ENCODE measurements at places on chromosomes 12 and 14.
A peak's percentile ranks its signal among the peaks of the same experiment; 100 is the strongest.

GRCh38 chr14:100486025-100486828, 101.0 kb downstream of the BEGAIN start:
- peak; percentile 91 for DNase-seq

DNA sequence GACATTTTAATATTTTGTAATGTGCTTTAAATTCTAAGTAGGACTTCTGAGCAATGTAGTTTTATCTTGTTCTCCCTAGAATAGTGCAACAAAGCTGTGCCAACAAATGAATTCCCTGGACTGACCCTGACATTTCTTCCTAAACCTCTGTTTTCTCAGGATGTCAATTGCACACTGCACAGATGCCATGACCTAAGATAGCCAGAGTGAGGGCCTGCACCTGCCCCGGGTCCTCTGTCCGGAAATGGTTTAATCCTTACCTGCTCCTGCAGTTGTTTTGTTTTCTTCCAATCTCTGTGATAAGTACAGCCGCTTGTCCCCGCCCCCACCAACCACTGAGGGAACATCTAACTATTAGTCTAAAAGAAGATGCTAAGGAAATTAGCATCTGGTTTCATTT, 831.5 kb downstream of the GALC start:
- no peak for DNase-seq

DNA sequence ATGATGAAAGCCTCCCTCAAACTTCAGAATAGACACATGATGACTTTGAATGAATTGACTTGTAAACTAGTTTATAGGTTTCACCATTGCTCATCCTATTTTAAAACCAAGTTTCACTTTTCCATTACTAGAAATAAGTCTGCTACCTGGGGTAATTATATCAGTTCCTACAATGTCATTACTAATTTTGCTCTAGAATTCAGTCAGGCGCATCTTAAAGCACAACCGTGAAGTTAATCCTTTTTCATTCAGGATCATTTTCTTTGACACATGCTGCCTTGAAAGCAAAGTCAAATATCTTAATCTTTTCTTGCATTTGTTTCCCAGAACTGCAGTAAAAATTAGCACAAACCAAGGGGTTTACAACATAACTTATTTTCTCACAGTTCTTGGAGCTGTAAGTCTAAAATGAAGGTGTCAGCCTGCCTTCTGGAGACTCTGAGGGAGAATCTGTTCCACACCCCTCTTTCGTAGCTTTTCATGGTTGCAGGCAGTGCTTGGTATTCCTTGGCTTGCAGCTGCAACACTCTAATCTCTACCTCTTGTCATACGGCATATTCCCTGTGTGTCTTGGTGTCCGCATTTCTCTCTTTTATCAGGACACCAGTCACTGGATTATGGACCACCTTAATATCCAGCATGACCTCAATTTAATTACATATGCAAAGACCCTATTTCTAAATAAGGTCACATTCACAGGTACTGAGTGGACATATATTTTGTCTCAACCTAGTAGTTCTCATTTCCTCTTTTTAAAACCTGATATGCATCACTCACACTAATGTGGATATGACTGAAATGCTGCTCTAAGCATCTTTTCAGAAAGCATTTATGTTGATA, 114.3 kb upstream of the PDZRN4 start:
- no peak for DNase-seq

DNA sequence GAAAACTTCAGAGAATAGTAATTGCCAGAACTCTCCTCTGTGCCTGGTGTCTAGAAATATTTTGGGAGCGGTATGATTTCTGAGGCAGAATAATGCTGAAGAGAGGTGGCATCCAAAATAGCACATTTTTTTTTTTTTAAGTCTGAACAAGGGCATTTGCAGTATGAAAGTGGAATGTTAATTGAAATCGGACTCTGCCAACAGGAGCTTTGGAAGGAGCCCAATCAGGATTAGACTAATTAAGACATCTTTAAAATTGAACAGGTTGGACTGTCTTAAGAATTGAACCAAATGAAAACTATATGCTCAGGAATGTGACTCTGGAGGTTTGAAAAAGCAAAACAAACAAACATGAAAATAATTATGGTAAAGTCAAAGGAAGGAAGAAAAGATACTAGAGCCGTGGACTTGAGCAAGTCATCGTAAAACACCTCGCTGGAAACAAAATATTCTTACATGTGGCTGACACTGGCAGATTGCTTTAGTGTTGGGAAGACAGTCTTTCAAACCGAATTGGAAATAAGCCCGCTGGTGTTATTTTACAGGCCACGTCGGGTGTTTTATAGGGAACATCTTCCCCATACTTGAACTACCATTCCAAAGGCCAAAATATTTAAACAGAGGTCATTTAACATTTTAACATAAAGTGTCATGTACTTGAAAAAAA, 436.3 kb downstream of the VRK1 start:
- no peak for DNase-seq

DNA sequence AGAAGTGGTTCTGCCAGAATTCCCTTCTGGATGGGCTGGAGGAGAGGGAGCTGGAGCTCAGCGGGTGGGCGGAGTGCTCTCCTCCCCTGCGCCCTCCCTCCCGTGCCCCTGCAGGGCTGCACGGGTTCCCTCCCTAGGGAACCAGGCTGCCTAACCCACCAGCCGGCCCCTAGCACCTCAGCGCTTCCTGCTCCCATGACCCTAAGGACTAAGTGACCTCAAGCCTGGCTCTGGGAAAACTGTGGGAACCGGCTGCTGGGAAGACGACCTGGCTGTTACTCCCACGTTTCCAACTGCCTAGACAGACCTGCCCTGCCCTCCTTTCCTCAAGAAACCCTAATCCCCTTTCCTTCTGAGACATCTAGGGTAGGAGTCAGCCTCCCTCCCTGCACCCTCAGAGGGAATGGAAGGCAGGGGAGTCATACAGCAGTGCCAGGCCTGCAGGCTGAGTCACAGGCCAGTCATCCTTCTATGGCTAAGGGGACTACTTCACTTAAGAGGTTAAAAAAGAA, 31.5 kb downstream of the SLC6A12 start:
- DNase-seq = no peak

DNA sequence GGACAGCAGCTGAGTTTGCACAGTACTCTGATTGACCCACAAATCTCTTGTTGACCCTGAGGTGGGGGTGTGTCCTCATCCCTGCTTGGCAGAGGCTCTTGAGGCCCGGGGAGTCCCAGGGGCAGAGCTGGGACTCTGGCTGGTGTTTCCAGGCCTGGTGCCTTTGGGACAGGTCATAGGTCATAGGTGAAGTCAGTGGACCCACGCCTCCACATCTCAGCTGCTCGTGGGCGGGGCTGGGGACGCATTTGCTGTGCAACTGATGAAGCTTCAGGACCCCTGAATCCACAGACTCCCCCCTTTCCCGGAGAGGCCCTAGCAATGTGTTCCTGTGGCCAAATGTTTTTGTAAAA, 408 bp upstream of the CACNA2D4 start:
- no peak for DNase-seq

DNA sequence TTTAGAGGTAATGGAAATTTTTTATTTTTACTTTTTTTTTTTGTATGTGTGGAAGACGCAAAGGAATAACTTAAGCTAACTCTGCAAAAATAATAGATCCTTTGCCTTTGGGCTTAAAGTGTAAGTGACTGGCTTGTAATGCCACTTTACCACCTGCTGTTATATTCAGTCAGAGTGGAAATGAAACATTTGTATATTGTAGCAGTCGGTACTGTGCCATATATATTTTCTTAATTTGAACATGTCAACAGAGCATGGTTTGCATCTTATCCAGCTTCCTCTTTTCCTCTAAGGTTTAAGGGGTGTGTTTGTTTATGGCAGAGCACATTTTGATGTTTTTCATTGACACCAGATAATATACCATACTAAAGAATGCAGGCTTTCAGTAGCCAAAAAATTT, 176.6 kb downstream of the TRHDE start:
- no peak for DNase-seq

DNA sequence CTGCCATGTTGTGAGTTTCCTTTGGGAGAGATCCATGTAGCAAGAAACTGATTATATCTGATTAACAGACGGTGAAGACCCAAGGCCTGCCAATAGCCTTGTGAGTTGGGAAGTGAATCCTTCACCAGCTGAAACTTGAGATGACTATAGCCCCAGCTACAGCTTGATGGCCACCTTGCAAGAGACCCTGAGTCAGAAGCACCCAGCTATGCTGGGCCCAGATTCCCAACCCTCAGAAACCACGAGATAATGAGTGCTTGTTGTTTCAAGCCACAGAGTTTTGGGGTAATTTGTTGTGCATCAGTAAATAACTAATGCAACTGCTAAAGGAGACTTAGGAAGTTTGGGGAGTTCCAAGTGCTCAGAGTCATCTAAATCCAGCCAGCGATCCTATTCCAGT, 80.3 kb downstream of the AVPR1A start:
- DNase-seq = no peak

DNA sequence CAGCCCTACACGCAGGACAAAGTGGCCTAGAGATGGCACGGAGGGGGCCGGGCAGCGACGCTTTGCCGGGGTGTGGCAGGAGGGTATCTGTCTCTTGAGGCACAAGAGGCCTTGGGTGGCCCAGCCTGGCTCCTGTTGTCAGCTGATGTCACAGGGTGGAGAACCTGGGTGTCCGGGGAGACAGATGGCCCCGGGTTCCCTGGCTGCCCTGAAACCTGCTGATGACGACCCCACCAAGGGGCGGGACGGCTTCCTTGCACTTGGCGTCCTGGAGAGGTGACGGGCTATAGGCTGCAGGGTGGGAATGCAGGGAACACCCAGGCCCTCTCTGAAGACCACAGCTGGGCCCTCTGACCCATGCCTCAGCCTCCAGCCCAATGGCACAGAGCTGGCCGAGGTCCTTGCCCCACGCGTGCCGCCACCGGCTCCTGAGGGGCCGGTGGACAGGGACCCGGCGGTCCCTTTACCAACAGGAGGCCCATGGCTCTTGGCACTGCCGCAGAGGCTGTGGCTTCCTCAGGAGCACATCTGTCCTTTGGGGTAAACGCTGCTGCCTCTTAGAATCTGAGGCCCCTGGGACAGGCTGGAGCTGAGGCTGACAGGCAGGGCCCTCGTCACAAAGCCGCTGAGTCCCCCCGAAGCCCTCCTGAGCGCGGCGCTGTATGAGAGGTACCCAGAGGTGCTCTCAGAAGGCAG, 16.4 kb downstream of the TRMT61A start:
- peak; percentile 34 for DNase-seq

DNA sequence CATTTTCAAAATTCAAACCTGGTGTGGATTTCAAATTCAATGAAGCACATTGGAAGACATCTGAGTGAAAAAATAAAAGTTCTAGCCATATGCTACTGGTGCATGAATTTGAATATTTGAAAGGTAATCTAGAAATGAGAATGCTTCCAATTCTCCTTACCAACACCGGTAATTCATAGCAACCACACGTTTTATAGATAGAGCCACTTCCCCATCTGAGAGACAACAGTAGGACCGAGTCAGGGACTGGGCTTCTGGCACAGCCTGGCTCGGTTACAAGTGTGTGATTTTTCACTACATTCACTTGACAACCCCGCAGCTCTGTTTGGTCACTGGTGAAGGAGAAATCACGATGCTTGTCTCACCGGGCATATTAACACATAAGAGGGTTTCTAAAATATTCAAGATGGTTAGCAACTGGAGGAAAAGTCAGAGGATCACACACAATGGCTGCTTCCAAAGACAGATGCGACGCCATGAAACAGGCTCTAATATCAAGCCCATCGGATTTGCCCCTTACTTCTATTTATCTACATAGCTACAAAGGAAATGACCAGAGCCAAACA, 86.5 kb upstream of the FOXN3 start:
- no peak for DNase-seq

DNA sequence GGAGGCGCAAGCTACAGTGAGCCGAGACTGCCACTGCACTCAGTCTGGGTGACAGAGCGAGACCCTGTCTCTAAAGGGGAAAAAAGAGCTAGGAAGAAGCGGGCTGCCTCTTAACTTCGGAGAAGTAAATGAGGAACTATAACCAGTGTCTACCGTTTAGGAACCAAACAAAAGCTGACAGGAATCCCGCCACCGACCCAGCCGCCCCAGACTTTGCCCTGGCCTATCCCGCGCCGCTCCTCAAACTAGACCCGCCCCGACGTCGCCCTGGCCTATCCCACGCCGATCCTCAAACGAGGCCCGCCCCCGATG, 568 bp upstream of the SIVA1 start:
- DNase-seq = no peak

DNA sequence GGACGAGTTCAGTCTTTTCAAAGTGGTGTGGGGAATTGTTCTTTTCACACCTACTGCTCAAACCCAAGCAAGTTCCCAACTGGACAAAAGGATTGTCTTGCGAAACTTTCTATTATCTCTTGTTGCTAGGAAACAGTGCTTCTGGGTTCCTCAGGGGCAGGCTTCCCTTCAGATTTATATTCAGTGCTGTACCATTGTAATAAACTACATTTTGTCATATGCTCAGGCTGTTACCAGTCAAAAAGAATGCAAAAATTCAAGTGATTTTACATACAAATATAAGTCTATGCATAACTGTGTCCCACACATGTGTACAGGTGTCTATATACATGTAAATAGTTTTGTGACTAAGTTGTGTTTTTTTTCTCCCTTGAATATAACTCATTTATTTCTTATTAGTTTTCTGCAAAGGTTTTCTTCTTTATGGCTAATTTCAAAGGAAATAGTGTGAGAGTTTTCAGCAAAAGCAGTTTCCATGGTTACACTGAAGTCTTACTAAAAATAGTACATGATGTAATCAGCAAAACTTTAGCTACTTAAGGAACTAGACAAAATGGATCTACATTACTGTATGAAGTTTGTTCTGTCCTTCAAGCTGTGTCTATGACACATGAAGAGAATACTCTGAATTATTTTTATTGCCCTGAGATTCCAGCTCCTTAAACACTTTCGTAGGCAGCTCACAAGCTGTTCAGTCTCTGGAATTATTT, 430.2 kb upstream of the TMPO start:
- DNase-seq = no peak

- DNase-seq = no peak
These were observed 21.1 kb downstream of the NUBPL start for GRCh38 chr14:31582286-31582691.

- DNase-seq = peak; percentile 70
These were observed 56.9 kb downstream of the ACTN1 start for GRCh38 chr14:68922201-68922621.

GRCh38 chr14:56795284-56795622, 15.0 kb downstream of the OTX2 start:
- DNase-seq = no peak

- no peak for DNase-seq
These were observed 18.6 kb downstream of the PRORP start for GRCh38 chr14:35140718-35141581.

- DNase-seq = no peak
These were observed 37.1 kb upstream of the PELI2 start for GRCh38 chr14:56081139-56081538.

DNA sequence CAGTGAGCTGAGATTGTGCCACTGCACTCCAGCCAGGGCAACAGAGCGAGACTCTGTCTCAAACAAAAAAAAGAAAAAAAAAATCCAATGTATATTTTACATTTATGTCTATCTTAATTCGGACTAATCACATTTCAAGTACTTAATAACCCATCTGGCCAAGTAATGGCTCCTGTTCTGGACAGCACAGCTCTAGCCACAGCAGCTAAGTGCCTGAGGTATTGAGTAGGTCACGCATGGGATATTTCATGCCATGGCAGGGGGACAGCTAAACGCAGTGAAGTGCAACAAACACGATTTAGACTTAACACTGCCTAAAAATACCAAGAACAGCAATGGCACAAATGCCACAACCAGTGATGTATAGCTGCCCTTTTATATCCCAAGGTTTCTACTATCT, 8.0 kb downstream of the BAZ1A start:
- DNase-seq = no peak

GRCh38 chr12:116442304-116442703, 116.9 kb upstream of the MAP1LC3B2 start:
- DNase-seq = no peak

- DNase-seq = no peak
These were observed 80.7 kb downstream of the EPS8 start for GRCh38 chr12:15708396-15709076.

- peak; percentile 75 for DNase-seq
These were observed at the start of gene ADSS1 for GRCh38 chr14:104723651-104724406. TSS of gene ADSS1 (plus strand) at chr14:104724229. CDS start at chr14:104724271, 42 bp downstream.
